ENCODE measurements at places on chromosomes 4 and X. TPM values are rescaled to one million over a fixed set of nuclear protein-coding genes. Genes with fewer than 3 reads are reported as not detected.

The GPR119 gene
- total RNA-seq = not detected

The KLB gene
- total RNA-seq = not detected

The MORC4 gene
- 25.9 TPM for total RNA-seq

The CSN3 gene
- not detected for total RNA-seq

The LRRC66 gene
- total RNA-seq = 0.73 TPM

The UGT2B17 gene
- not detected for total RNA-seq

The HPGDS gene
- not detected for total RNA-seq

The SOX3 gene
- not detected for total RNA-seq

DNA sequence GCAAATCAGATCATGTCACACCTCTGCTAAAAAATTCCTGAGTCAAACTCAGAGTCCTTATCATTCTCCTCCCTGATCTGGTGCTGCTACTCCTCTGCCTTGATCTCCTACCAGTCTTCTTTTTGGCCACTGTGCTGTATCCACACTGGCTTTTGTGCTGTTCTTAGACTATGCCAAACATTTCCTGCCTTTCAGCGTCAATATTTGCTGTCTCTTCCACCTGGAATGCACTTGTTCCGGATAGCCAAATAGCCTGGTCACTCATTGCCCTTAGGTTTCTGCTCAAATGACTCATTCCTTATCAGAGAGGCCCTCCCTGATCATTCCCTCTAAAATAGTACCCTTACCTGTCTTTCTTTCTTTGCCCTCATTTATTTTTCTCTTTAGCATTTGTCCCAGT, 24.4 kb upstream of the RP2 start:
- no peaks in the 10 kb centered on the region for H3K4me1 ChIP-seq
- H3K4me3 ChIP-seq = no peak overlapping the region
- no peak overlapping the region for H3K27ac ChIP-seq
- H3K27me3 ChIP-seq = peaks cover 4% of the 10 kb centered on the region
- H3K36me3 ChIP-seq = no peaks in the 10 kb centered on the region
- no peak for DNase-seq

DNA sequence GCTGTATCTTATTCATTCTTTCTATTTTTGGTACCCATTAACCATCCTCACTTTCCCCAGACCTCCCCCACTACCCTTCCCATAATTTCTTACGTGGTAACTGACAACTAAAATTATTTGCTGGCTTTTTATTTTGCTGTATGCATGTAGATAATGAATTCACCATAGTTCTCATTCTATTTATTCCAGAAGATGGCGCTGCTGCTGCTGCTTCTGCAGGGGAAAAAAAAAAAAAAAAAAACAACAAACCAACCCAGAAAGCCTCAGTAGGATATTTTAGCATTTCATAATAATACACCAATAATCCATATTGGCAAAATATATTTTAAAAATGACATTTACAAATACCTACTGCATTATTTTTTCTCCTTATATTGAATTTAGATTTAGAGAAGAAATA, 416.6 kb upstream of the MAGEB18 start:
- DNase-seq = no peak
- no peaks in the 10 kb centered on the region for H3K4me1 ChIP-seq
- no peak overlapping the region for H3K27ac ChIP-seq
- H3K36me3 ChIP-seq = no peaks in the 10 kb centered on the region
- no peaks in the 10 kb centered on the region for H3K27me3 ChIP-seq
- H3K4me3 ChIP-seq = no peak overlapping the region

GRCh38 chr4:80196259-80196921, 913 bp upstream of the PRDM8 start:
- H3K4me1 ChIP-seq = peaks cover 23% of the 10 kb centered on the region
- no peak overlapping the region for H3K4me3 ChIP-seq
- DNase-seq = no peak
- H3K36me3 ChIP-seq = no peaks in the 10 kb centered on the region

GRCh38 chr4:176569301-176569700, 223.4 kb downstream of the VEGFC start:
- no peaks in the 10 kb centered on the region for H3K4me1 ChIP-seq
- DNase-seq = no peak
- H3K27me3 ChIP-seq = peaks cover 17% of the 10 kb centered on the region
- no peak overlapping the region for H3K4me3 ChIP-seq
- H3K27ac ChIP-seq = no peak overlapping the region

DNA sequence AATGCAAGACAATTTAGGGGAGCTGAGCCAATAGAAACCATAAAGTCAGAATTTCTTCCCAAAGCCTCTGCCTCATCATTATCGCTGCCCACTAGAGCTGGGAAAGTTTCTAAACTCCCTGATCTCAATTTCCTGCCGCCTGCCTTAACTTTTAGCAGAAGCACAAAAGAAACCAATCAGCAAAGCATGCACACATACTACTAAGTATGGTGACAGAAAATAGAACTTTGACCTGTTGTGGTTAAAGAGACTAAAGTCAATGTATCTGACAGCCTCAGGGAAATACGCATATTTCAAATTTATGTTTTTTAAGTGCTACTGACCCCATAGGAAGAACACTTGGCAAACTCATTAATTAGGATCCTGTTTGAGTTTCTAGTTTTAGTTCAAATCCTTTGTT, 10.1 kb downstream of the STK26 start:
- no peak overlapping the region for H3K4me3 ChIP-seq
- peak overlapping the region; percentile 5 for H3K27ac ChIP-seq
- no peak for DNase-seq

GRCh38 chrX:8237718-8238117, 66.7 kb upstream of the VCX2 start:
- no peaks in the 10 kb centered on the region for H3K27me3 ChIP-seq
- no peaks in the 10 kb centered on the region for H3K4me1 ChIP-seq
- H3K36me3 ChIP-seq = no peaks in the 10 kb centered on the region
- no peak overlapping the region for H3K27ac ChIP-seq

DNA sequence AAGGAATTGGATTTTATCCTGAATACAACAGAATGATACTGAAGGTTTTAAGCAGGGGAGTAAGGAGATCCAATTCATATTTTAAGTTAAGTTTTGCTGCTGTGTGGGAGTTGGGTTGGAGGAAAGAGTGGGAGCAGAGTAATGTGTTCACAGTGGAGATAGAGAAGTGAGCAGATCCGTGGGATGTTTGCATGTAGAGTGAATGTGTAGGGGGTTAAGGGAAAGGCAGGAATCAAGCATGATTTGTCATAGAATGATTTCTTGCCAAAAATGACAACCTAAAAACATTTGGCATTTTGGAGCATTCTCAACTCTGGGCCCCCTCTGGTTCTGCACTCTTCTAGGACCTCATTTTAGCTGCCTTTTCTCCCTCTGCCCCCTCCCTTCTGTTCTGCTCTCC, 76.6 kb downstream of the ARHGAP10 start:
- H3K4me3 ChIP-seq = no peak overlapping the region
- peaks cover 72% of the 10 kb centered on the region for H3K4me1 ChIP-seq
- no peak overlapping the region for H3K27ac ChIP-seq
- H3K27me3 ChIP-seq = no peaks in the 10 kb centered on the region
- peak; percentile 15 for DNase-seq
- peaks cover 11% of the 10 kb centered on the region for H3K36me3 ChIP-seq

GRCh38 chrX:133335027-133335426, 80.3 kb downstream of the GPC4 start:
- H3K4me1 ChIP-seq = peaks cover 9% of the 10 kb centered on the region
- H3K36me3 ChIP-seq = peaks cover 13% of the 10 kb centered on the region
- H3K27ac ChIP-seq = no peak overlapping the region

DNA sequence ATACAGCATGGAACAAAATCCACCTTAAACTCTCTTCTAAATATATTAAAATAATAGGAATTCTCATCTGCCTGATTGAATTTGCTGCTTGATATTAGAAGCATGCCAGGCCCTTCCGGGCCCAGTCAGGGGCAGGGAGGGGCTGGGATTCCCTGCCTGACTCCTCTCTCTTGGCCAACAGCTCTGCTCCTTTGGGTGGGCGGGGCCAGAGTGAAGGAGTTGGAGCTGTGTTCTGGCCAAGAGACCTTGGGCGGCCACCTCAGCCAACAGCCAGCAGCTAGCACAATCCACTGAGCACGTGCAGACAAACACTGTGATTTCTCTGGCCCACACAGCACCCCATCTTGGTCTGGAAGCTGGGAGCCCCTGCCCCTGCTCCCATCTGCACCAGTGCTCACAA, 140.3 kb downstream of the PJA1 start:
- peaks cover 5% of the 10 kb centered on the region for H3K4me1 ChIP-seq
- no peaks in the 10 kb centered on the region for H3K27me3 ChIP-seq
- no peak overlapping the region for H3K4me3 ChIP-seq
- H3K36me3 ChIP-seq = peaks cover 2% of the 10 kb centered on the region
- DNase-seq = peak; percentile 81

DNA sequence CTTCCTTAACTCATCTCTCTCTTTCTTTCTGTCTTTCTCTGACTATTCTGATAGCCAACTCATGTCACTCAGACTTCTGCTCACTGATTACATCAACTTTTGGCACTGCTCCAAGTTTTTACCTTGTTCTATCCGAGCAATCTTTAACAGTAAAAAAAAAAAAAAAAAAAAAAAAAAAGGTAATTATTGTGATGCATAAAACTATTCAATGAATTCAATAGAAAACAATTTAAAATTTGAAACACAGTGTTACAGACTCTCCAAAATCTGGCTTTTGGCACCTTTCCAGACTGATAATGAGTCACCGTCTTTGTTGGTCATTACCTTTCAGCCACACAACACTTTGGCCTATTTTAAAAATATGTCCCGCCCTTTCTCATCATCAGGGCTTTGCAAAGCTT, 229.5 kb downstream of the GALNTL6 start:
- no peaks in the 10 kb centered on the region for H3K36me3 ChIP-seq
- no peak overlapping the region for H3K27ac ChIP-seq
- H3K4me3 ChIP-seq = no peak overlapping the region
- DNase-seq = no peak

GRCh38 chr4:138310991-138311390, 68.8 kb upstream of the SLC7A11 start:
- no peak overlapping the region for H3K4me3 ChIP-seq
- peaks cover 49% of the 10 kb centered on the region for H3K4me1 ChIP-seq
- peaks cover 2% of the 10 kb centered on the region for H3K36me3 ChIP-seq
- H3K27me3 ChIP-seq = no peaks in the 10 kb centered on the region
- H3K27ac ChIP-seq = peak overlapping the region; percentile 77
- DNase-seq = no peak

DNA sequence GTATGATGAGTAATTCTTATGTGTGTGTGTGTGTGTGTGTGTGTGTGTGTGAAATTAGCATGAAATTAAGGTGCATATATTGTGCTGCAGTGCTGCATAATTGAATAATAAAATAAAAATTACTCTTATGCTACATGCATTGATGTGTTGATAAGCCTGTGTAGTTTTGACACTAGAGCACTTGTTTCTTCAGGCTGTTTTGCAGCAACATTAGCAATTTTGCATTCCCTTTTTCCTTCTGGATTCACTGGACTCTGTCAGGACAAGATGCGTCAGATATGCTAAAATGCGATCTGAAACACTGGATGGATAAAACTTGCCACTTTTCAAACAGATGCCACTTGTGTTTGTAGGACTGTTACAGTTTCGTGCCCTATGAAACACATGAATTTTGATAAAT, 175.4 kb upstream of the ATP6AP2 start:
- H3K4me1 ChIP-seq = no peaks in the 10 kb centered on the region
- no peak for DNase-seq
- no peak overlapping the region for H3K4me3 ChIP-seq
- no peaks in the 10 kb centered on the region for H3K36me3 ChIP-seq
- H3K27me3 ChIP-seq = peaks cover 12% of the 10 kb centered on the region
- H3K27ac ChIP-seq = no peak overlapping the region

- no peak overlapping the region for H3K27ac ChIP-seq
- H3K4me3 ChIP-seq = no peak overlapping the region
- no peak for DNase-seq
- no peaks in the 10 kb centered on the region for H3K4me1 ChIP-seq
Observed at GRCh38 chr4:110787707-110788106, 164.8 kb upstream of the PITX2 start.

DNA sequence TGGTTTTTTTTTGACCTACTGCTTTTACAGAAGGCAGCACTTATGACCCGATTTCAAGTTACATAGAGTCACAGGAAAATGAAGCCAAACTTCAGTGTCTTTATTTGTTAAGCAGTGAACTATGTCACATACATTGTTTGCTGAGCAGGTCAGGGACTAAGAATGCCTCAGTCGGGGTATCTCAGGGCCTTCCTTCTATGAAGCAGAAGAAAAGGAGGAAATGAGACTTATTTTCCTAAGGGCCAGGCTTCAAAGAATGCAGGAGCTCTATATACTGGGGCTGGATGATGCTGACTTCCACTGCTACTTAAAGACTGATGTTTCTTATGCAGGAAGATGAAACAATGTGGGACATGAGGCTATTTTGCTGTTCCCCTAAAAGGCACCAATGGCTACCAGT, 558.4 kb upstream of the IGFBP7 start:
- DNase-seq = no peak
- H3K4me3 ChIP-seq = no peak overlapping the region
- no peaks in the 10 kb centered on the region for H3K36me3 ChIP-seq
- H3K27ac ChIP-seq = no peak overlapping the region
- no peaks in the 10 kb centered on the region for H3K4me1 ChIP-seq

Data from osteocyte (in vitro differentiated cells).